ENCODE measurements at places on chromosomes 5 and 9. TPM values are rescaled to one million over a fixed set of nuclear protein-coding genes. Genes with fewer than 3 reads are reported as not detected.

The PCDHAC2 gene
- total RNA-seq = 5.1 TPM

The PCDHGB1 gene
- total RNA-seq = 2.0 TPM

The PLK2 gene
- 541 TPM for total RNA-seq

The F12 gene
- total RNA-seq = 5.6 TPM

The HMCN2 gene
- 0.05 TPM for total RNA-seq

The ENTREP1 gene
- 1.7 TPM for total RNA-seq

The TPPP gene
- total RNA-seq = 0.05 TPM

The RHOBTB3 gene
- 199 TPM for total RNA-seq

The SLC1A1 gene
- 1.7 TPM for total RNA-seq

The C1QTNF3 gene
- not detected for total RNA-seq

The NUTM2F gene
- not detected for total RNA-seq

The TRAPPC13 gene
- 45.8 TPM for total RNA-seq

The NUP155 gene
- total RNA-seq = 84.8 TPM

- DNase-seq = no peak
Observed at GRCh38 chr9:7909537-7909936, 110.0 kb upstream of the DMAC1 start.

DNA sequence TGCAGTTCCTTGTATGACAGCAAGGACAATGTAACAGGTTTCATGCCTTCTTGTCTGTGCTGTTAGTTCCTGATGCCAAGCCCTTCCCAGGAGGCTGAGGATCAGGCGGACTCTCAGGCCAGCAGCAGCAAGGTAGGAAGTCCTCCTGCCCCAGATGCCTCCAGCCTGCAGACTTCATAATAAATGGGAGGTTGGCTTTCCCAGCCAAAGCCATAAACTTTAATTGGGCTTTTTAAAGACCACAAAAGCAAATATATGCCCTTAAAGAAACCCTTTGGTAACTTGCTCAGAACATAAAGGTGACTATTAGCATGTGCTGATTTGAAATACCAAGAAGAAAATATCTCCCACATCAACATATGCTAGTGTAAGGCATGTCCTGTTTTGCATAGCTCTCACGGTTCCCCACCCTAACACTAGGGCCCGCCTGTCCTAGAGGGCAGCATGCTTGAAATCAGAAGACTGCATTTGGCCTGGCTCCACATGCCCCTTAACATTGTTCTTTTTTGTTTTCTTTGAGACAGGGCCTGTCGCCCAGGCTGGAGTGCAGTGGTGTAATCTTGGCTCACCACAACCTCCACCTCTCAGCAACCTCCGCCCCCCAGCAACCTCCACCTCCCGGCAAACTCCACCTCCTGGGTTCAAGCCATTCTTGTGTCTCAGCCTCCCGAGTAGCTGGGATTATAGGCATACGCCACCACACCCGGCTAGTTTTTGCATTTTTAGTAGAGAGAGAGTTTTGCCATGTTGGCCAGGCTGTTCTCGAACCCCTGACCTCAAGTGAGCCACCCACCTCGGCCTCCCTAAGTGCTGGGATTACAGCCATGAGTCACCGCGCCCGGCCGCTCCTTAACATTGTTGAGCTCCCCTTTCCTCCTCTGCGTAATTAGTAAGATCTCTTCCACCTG, 44.6 kb upstream of the FCN1 start:
- DNase-seq = peak; percentile 34

- no peak for DNase-seq
Observed at GRCh38 chr9:116308076-116308475, 154.5 kb downstream of the PAPPA start.

DNA sequence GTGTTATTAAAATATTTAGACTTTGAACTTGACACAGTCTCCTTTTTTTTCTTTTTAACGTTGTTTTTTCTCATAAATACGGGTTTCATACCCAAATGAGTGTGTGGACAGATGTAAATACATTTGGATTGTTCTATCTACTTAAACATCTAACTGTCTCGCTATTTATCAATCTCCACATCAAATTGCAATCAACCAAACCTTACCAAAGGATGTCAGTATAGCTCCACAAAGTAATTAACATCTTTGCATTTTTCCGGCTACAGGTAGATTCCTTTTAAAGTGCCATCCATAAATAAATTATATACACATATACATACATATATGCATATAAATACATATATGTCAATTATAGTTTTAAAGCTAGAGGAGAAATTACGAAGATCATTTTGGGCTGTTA, 705 bp upstream of the CDH10 start:
- no peak for DNase-seq

- DNase-seq = no peak
Observed at GRCh38 chr9:135018306-135018915, 69.1 kb upstream of the OLFM1 start.

DNA sequence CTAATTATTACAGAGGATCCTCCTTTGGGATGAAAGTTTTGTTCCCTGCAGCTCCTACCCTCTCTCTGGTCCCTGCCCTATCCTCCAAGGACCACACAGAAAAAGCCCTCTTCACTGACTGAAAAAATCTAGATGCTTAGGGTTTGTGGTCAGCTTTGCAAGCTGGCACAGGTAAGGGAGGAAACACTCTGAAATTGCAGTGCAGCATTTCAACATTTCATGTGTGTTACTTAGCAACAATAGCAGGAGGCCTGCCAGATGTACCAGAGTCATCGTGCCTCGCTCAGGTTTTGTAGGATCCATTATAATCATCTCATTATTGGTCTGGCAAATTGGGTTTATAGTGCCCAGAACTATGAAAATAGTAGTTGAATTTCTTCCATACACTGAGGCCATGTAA, 109.5 kb downstream of the PALM2AKAP2 start:
- no peak for DNase-seq

DNA sequence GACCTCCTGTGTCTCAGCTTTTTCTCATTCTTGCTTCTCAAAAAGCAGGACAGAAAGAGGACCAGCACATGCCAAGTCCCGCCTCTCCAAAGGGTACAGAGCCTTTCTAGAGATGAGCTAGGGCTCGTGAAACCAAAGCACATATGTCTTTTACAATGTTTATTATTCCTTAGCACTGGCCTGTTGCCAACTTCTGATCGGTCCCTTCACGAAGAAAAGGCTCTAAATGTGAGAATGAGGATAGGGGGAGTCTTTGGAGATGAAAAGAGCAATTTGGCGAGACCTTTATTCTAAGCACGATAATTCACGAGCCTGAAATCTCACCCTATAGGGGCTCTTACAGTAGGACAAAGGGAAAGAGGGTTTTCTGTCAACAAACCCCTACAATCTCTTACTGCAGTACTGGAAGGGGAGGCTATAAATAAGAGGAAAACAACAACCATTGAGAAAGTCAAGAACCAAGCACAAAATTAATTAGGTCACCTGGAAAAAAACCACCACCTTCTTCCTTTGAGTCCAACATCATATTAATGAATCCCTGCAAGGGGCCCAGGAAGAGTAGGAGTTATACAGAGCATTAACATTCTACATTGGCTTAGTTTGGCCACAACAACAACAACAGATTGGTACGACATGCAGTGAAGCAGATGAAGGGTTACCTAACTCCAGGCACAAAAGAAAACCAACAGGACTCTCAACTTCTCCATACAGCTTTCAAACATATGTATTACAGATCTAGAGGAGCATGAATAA, 309.5 kb downstream of the PDE4D start:
- no peak for DNase-seq

DNA sequence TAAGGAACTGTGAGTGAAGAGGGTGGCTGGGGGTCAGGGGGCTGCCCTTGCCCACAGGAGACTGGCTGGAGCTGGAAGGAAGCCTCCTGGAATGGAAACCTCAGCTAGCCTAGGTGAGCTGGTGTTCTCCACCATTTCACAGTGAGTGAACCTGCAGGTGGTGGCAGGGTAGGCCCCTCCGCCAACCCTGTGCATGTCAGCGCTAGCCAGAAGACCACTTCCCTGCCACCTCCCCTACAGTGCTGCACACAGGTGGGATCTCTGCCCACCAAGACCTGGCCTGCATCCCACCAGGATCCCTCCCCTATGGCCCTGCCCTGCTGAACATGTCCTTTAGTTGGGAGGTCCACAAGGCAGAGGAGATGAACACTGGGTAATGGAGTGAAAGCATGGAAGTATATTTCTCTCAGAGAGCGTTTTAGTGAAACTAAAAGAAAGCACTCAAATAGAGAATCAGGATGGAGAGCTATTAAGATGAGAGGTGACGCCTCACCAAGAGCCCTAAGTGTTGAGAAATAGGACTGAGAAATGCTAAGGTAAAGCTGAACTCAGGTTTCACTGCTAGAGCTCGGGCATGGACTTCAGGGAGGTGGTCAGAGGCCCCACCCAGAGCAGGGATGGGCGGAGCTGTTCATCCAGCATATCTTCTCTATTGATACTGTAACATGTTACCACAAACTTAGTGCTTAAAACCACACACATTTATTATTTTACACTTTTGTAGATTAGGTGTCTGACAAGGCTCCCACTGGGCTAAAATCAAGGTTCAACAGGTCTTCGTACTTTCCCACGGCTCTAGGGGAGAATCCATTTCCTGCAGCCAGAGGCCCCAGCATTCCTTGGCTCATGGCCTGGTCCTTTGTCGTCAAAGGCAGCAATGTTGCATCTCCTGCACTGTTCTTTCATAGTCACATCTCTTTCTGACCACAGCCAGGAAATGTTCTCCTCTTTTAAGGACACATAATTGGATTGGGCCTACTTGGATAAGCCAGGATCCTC, 83.2 kb downstream of the DIRAS2 start:
- no peak for DNase-seq

DNA sequence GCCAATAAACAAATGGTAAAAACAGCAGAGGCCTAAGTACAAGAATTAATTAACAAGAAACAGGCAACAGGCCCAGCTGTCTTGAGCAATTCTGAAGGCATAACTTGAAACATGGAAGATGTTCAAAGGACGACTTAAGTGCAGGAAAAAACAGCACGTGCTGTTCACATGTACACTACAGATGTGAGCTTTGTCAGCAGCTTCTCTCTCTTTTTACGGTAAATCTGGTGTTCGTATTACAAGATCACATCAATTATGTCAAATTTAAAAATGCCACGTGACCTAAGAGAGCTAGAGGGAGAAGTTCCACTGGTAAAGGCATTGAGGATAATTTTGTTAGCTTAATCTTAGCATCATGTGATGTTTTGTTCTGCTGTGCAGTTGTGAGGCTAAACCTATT, 281.1 kb downstream of the PSAT1 start:
- DNase-seq = no peak

- DNase-seq = no peak
Observed at GRCh38 chr5:143649937-143650621, 161.9 kb upstream of the HMHB1 start.

GRCh38 chr5:137056676-137057075, 442.4 kb downstream of the SPOCK1 start:
- no peak for DNase-seq

DNA sequence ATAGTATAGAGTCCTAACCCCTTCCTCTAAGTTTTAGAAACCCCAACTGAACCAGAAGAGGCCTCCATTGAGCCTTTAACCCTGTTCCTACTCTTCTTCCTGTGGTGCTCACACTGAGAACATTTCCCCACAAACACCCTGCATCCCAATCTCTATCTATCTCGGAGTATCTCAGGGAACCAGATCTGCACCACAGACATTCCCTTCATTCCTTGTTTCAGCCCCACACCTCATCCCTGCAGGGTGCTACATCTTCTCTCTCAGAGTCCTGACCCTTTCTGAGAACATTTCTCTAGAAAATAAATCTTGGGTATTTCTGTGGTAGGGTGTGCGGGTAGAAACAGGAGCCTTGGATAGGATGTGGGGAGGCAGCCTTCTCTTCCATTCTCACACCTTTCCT, 507.8 kb downstream of the PDE4D start:
- no peak for DNase-seq

GRCh38 chr5:73989956-73990355, 364.0 kb downstream of the ARHGEF28 start:
- no peak for DNase-seq

DNA sequence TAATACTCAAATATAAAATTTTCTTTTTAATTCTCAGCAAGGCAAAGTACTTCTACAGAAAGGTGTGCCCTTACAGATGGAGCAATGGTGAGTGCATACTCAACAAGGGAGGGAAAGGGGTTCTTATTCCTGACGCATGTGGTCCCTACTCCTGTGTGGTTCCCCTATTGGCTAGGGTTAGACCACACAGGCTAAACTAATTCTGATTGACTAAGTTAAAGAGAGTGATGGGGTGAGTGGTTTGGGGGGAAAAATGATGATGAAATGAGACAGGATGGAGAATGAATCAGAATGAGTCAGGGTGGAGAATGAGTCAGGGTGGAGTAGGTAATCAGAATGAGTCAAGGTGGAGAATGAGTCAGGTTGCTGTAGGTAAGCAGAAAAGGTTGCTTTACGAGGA, 22.9 kb upstream of the HMGCS1 start:
- peak; percentile 61 for DNase-seq

GRCh38 chr5:55227664-55228430, 732 bp upstream of the MCIDAS start:
- no peak for DNase-seq

DNA sequence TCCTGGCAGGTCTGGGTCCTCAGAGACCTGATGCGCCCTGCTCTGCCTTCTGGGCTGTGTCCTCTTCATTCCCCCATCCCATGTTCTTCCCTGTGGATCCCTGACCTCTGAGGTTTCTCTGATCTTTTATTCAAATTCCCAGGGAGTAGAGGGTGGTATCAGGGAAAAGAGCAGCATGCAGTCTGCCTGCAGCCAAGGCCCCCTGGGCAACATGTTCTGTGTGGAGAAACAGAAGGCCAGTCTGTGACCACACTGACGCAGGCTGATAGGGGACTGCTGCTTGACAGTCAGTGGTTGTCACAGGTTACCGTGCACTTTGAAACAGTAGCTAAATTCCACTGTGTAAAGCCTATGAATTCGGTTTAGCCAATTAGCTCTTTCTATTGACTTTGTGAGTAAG, 156.6 kb upstream of the IRX2 start:
- DNase-seq = no peak

- DNase-seq = no peak
Observed at GRCh38 chr9:109781086-109781485, 1.1 kb downstream of the PALM2AKAP2 start.

DNA sequence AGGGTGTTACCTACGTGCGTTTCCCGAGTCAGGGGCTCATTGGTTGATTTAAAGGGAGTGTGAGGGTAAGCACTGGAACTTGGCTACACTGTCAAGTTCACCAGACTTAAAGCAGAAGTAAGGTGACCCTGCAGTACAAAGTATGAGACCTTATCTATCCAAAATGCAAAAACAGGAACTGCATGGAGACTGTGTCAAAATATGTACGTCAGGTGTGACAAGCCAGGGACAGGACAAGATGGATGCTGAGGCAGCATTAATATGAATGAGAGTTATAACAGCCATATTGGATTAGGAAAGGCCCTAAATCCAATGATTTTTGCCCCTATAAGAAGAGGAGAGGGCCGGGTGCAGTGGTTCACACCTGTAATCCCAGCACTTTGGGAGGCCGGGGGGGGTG, 15.4 kb upstream of the SUSD3 start:
- no peak for DNase-seq

DNA sequence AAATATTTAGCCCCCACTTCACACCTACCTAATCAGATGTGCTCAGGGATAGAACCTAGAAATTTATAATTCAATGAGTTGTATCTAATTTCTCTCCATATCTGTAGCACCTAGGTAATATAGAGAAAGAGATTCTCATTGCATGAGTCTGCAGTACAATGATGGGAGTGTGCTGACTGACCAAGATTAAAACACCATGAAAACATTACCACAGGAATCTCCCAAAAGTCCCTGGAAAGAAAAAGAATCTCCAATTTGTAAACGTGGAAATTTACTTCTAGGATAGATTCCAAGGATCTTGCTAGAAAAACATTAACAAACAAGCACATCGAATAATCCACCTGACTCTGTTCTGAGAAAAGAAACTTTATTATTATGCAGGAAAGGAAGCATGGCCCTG, 45.0 kb upstream of the DMRTA1 start:
- peak; percentile 42 for DNase-seq

- DNase-seq = no peak
Observed at GRCh38 chr5:17046320-17046719, 110.2 kb upstream of the MYO10 start.

GRCh38 chr9:137070906-137071275, 534 bp upstream of the SAPCD2 start:
- DNase-seq = peak; percentile 65

Measured in A172 (cell line).